LHCN-M2 (cell line): ENCODE measurements at places on chromosomes 11 and 22. TPM values are rescaled to one million over a fixed set of nuclear protein-coding genes. Genes with fewer than 3 reads are reported as not detected.
A peak's percentile ranks its signal among the peaks of the same experiment; 100 is the strongest.

DNA sequence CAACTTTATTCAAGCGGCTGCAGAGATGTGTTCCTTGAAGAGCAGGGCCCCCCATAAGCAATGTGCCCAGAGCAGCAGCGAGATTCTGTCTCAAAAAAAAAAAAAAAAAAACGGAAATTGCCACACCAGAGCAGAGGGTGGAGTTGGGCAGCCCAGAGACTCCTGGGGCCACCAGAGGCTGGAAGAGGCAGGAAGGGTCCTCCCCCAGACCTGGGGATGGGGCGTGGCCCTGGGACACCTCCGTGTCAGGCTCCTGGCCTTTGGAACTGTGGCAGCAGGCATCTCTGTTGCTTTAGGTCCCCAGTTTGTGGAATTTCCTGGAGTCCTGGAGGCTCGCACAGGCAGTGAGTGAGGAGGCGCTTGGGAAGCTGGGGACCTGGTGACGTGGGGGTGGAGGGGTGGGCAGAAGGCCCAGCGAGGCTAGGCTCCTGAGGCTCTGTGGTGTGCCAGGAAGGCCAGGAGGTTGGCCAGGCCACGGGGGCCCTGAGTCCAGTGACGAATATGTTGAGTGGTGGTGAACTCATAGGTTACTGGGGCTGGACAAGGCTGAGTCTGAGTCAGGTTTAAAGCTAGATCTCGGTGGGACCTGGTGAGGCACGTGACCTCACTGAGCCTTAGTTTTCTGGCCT is 735.6 kb downstream of the BRD1 start:
- no peak for DNase-seq

DNA sequence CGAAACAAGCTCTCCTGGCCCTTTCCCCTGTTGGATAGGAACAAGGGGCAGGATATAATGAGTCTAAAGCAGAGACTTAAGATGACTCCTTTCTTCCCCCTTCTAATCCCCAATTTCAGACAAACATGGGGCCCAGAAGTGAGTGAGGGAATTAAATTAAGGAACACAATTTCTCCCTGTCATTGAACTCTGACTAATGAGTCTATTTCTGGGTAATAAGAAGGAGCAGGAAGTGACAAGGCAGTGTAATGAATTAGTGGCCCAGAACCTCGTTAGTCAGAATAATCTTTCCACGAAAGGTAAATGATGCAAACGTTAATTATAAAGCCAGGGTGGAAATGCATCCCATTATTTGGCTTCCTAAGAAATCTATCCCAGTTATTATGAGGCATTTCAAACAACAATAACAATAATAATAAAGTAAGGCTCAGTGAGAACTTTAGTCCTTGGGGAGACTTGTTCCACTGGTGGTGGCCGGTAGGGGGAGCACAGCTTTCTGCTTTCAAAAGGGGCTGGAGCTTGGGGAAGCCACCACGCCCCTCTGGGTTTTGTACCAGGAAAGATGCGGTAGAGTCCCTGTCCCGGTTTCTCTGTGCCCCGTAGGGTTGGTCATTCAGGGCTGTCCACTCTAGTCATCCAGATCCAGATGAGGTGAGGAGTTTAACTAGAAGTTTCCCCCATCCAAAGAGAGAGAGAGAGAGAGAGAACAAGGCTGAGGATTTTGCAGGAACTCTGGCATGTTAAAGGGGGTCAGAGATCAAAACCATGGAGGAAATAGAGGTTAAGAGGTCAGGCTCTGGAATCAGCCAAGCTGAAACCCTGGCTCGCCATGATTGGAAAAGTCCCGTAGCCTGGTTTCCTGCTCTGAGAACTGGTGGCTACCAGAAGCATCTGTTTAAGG is 298.3 kb downstream of the NTM start:
- peak; percentile 21 for DNase-seq

DNA sequence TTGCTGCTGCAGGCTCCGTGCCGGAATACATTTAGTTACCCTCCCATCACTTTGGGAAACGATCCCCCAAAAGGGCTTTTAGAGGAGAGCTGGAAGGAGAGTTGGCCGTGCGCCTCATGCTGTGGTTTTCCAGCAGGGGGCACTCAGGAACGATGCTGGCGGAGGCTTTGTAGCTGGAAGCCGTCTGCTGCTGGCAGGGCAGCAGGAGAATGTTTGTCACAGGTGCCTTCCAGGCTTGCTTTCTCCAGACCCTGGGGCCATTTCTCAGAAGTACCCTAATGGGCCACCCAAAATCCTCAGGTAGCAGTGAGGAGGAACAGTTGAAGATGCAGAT is 30.0 kb upstream of the CABP7 start:
- DNase-seq = peak; percentile 72

DNA sequence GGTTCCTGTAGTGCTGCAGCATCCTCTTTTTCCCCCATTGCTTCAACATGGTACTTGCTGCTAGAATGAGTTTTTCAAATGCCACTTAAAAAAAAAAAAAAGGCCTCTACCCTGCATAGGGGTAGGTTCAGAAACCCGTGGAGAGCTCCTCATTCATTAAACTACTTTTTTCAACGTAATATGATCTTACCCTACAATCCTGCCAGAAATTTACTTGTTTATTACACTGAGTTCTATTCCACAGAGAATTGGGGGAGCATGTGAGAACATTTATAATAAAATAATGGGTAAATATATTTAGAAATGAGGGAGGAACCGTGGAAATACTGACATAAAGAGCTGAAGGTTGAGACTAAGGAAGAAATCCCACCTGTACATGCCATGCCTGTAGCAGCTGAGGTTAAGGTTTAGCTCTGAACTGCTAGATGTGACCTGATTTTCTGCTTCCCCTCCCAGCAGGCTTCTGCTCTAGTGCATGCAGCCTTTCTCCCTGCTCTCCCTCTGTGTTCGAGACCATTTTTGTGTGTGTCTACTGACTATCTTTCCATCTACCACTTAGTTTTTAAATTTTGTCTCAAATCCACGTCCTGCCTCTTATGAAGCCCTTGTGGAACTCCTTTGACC is 225.7 kb downstream of the DDX10 start:
- DNase-seq = no peak

DNA sequence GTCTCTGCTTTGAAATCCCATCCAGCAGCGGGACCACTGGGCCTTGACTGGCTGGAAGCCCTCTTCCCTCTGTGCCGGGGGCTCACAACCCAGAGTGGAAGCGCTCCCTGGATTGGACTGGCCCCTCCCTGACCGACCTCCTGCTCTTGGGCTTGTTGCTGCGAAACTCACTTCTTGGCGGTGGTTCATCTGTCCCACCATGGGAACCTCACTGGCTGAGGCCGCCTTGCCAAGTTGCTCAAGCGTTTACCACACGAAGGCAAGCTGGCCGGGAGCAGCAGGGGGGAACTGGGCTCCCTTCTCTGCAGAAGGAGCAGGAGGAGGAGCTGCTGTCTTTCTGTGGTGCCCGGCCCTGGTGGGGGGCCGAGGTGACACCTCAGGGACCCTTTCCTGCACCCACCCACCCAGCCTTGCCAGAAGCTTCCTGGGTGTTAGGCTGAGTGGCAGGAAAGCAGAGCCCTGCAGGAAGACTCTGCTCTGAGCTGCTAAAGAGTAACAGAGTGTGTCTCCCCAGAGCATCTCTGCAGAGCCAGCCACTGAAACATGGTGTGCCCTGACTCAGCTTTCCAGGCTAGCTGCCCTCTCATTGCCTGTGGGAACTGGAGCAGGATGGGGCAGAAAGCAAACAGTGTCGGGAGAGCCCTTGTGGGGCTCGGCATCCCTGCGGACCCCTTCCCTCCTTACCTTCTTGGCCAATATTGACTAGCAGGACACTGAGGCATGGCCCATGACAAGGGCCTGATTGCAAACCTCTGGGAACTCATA is 88.5 kb upstream of the ALX4 start:
- DNase-seq = no peak

GRCh38 chr11:82577246-82577645 is 156.4 kb downstream of the FAM181B start:
- no peak for DNase-seq

- no peak for DNase-seq
Observed at GRCh38 chr22:33706100-33706499, 214.2 kb downstream of the LARGE1 start.

DNA sequence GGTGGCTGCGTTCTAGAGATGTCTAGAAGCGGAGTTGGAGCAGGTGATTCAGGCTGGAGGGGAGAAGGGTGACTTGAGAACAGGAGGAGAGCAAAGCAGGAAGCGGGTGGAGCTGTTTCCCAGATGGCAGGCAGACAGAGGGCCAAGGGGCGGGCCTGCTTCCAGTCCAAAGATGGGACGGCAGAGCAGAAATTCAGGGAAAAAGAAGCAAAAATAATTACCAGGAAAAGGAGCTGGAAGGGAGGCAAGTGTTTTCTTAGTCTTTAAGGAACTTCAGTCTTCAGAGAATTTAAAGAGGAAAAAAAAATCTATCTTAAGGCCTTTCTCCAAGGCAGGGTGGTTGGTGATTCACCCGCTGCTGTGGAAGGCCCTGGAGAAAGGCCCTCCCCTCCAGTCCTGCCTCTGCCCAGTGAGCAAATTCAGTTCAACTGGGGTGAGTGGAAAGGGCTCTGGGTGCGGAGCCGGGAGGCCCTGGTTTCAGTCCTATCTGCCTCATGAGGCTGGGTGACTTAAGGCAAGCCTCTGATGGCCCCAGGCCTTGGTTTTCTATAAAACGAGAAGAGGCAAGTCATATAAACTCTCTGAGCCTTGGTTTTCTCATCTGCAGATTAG is 4.5 kb upstream of the CREB3L1 start:
- DNase-seq = peak; percentile 62

The SERHL2 gene
- 1.5 and 2.1 TPM in 2 replicates for total RNA-seq

The OR8D1 gene
- not detected in 2 replicates for total RNA-seq

The NXPE4 gene
- not detected in 2 replicates for total RNA-seq

The DNAJB7 gene
- total RNA-seq = not detected in 2 replicates
